ENCODE measurements at places on chromosomes 7 and 10. TPM values are rescaled to one million over a fixed set of nuclear protein-coding genes. Genes with fewer than 3 reads are reported as not detected.

Gene PNLIPRP2
- not detected for total RNA-seq

Gene STMP1
- 6.1 TPM for total RNA-seq

Gene GBX1
- total RNA-seq = not detected

Gene SPAM1
- not detected for total RNA-seq

Gene NOD1
- 1.4 TPM for total RNA-seq

Gene GPAM
- 13.1 TPM for total RNA-seq

Gene VSTM4
- 2.5 TPM for total RNA-seq

Gene PRLHR
- not detected for total RNA-seq

Gene CNTNAP2
- total RNA-seq = not detected

Gene LRRC17
- total RNA-seq = 280 TPM

- H3K27ac ChIP-seq = no peak overlapping the region
- H3K27me3 ChIP-seq = no peaks in the 10 kb centered on the region
- no peak for DNase-seq
- no peaks in the 10 kb centered on the region for H3K36me3 ChIP-seq
- no peak overlapping the region for H3K4me3 ChIP-seq
Measured at GRCh38 chr7:141361960-141362359, 189.2 kb upstream of the AGK start.

DNA sequence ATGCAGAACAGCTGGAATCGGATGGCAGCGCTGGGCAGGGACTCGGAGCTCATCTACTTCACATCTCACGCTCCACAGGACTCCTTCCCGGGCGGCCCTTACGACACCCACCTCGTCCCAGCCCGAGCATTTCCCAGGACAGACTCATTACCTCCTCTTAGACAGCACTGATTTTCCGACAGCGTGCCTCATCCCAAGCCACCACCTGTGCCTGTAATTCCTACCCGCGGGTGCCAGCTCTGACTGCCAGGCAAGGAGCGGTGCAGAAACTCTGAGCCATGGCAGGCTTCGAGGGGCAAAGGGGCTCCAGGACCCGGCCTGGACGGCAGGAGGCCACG is 25.6 kb downstream of the GPER1 start:
- H3K27me3 ChIP-seq = no peaks in the 10 kb centered on the region
- no peaks in the 10 kb centered on the region for H3K4me1 ChIP-seq
- H3K27ac ChIP-seq = no peak overlapping the region
- H3K4me3 ChIP-seq = no peak overlapping the region
- no peak for DNase-seq

GRCh38 chr7:158245724-158246041 is 341.9 kb downstream of the PTPRN2 start:
- DNase-seq = no peak
- H3K27me3 ChIP-seq = no peaks in the 10 kb centered on the region
- H3K4me3 ChIP-seq = no peak overlapping the region
- no peaks in the 10 kb centered on the region for H3K36me3 ChIP-seq
- H3K27ac ChIP-seq = no peak overlapping the region

- H3K4me3 ChIP-seq = no peak overlapping the region
- H3K27me3 ChIP-seq = no peaks in the 10 kb centered on the region
- no peak for DNase-seq
- H3K36me3 ChIP-seq = no peaks in the 10 kb centered on the region
- no peaks in the 10 kb centered on the region for H3K4me1 ChIP-seq
Measured at GRCh38 chr10:120630266-120630665, 173.2 kb downstream of the PLPP4 start.

DNA sequence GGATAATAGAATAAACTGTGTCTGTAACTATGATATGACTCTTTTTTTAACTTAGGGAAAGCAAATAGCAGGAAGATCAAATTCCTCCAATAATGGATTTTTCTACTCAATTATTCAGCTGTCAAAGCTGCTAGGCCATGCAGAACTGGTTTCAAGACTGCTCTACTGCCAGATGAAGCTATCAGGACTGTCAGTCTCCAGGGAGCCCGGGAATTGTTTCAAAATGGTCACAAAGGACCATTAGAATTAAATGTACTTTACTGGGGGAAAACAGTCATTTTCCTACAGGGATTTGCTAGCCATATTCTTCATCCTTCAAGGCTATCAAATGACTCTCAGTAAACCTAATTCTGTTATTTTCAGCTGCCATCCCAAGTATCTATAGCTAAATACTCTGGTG is 276.3 kb downstream of the LHFPL3 start:
- H3K36me3 ChIP-seq = no peaks in the 10 kb centered on the region
- no peaks in the 10 kb centered on the region for H3K27me3 ChIP-seq
- H3K27ac ChIP-seq = no peak overlapping the region
- DNase-seq = no peak

GRCh38 chr10:29925771-29926692 is 133.4 kb downstream of the JCAD start:
- H3K36me3 ChIP-seq = no peaks in the 10 kb centered on the region
- no peak overlapping the region for H3K4me3 ChIP-seq
- H3K27me3 ChIP-seq = peaks cover 19% of the 10 kb centered on the region
- DNase-seq = no peak
- peaks cover 5% of the 10 kb centered on the region for H3K4me1 ChIP-seq
- no peak overlapping the region for H3K27ac ChIP-seq

DNA sequence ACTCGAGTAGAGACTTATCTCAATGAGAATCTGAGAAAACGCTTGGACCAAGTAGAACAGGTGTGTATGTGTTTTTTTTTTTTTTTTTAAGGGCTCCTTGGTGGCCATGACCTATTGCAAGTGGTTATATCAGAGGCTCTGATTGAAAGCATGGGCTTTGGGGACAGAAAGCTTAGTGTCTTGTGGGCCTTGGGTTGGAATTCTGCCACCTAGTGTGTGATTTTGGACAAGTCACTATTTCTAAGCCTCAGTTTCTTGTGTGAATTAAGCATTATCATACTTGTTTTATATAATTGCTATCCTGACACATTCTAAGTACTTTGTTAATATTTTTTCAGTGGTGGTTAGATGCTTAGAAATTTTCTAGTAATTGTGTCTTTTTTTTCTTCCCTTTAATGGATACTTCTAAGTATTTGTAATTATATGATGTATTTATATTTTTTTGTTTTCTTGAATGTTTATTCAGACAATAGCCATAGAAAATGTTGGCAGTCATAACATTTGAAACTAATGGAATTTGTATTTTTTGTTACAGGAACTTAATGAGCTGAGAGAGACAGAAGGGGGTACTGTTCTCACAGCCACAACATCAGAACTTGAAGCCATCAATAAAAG is 33.1 kb downstream of the SMC3 start:
- no peak overlapping the region for H3K4me3 ChIP-seq
- no peak overlapping the region for H3K27ac ChIP-seq
- no peaks in the 10 kb centered on the region for H3K27me3 ChIP-seq
- DNase-seq = peak; percentile 71
- peaks cover 9% of the 10 kb centered on the region for H3K36me3 ChIP-seq

- H3K36me3 ChIP-seq = no peaks in the 10 kb centered on the region
- no peak overlapping the region for H3K27ac ChIP-seq
- H3K4me3 ChIP-seq = no peak overlapping the region
- DNase-seq = no peak
- H3K27me3 ChIP-seq = no peaks in the 10 kb centered on the region
- H3K4me1 ChIP-seq = peaks cover 2% of the 10 kb centered on the region
Measured at GRCh38 chr7:25839084-25839769, 312.8 kb upstream of the NFE2L3 start.

- H3K27ac ChIP-seq = no peak overlapping the region
- DNase-seq = no peak
- no peak overlapping the region for H3K4me3 ChIP-seq
- no peaks in the 10 kb centered on the region for H3K27me3 ChIP-seq
- no peaks in the 10 kb centered on the region for H3K36me3 ChIP-seq
Measured at GRCh38 chr7:144649120-144649519, 186.7 kb downstream of the TPK1 start.

DNA sequence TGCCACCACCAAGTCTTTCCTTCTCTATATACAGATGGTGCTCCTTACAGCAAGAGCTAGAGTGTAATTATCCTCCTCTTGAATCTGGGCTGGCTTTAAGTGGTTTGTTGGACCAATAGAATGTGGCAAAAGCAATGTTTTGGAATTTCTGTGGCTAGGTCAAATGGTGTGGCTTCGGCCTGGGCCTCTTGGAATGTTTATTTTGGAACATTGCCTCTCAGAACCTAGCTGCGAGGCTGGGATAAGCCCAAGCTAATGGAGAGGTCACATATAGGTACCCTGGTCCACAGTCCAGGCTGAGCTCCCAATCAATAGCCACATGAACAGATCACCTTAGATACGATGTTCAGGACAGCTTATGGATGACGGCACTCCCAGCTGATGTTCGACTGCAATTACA is 556.7 kb downstream of the TYW1 start:
- H3K27me3 ChIP-seq = no peaks in the 10 kb centered on the region
- H3K27ac ChIP-seq = no peak overlapping the region
- no peaks in the 10 kb centered on the region for H3K4me1 ChIP-seq
- no peaks in the 10 kb centered on the region for H3K36me3 ChIP-seq

DNA sequence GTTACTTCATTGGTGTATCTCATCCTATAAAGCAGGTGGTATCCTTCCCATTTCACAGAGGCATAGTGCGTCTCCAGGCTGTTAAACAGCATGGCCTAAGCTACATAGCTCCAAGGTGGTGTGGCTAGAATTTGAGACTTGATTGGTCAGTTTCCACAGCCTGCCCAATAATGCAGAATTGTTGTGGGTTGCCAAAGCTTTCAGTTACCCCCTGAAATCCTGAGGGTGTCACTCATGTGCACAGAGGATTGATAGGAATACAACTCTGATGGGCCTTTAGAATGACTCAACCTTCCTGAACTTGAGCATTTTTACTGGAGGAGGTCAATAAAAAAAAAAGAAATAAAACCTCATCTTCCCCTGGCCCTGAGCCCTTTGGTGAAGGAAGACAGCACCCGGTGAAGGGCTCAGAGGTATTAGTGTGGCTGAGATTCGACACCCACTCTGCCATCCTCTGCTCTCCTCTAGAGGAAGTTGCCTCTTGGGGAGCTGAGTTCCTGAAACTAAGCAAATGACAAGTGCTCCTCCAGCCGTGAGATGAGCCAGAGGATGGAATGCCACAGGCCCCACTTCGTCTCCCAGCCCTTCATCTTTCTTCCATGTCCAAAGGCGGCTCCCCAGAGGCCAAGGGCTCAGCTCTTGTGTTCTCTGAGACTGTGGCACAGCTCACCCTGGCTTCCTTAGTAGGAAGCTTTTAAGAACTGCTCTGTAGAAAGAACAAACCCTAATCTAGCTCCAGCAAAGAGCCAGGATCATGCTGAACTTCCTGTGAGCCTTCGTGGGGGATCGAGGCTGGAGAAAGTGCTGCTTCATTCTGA is 1.0 kb downstream of the ACSL5 start:
- H3K4me1 ChIP-seq = peaks cover 16% of the 10 kb centered on the region
- H3K36me3 ChIP-seq = no peaks in the 10 kb centered on the region
- no peak for DNase-seq
- no peak overlapping the region for H3K27ac ChIP-seq
- H3K27me3 ChIP-seq = no peaks in the 10 kb centered on the region

All from IMR-90 (cell line).